ENCODE measurements at places on chromosomes 4 and X.

- DNase-seq, result no peak
Observed at GRCh38 chrX:118525174-118525730, 29.6 kb downstream of the DOCK11 start.

DNA sequence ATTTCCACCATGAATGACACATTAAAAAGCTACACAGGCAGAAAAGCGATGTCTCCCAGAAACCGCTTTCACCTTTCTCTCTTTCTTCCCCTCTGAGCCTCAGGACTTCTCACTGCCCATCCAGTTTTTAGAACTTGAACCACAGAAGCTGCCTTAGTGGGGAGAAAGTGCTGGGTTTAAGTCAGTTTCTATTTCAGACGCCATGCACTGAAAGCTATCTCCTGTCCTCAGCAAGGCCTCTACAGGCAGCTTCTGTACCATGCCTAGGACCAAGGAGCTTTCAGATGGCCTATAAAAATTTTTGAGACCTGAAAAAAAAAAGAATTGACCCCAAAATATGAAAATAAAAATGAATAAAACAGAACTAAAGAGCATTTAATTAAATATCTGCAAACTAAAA, 34.5 kb downstream of the RAB33B start:
- DNase-seq, result no peak

DNA sequence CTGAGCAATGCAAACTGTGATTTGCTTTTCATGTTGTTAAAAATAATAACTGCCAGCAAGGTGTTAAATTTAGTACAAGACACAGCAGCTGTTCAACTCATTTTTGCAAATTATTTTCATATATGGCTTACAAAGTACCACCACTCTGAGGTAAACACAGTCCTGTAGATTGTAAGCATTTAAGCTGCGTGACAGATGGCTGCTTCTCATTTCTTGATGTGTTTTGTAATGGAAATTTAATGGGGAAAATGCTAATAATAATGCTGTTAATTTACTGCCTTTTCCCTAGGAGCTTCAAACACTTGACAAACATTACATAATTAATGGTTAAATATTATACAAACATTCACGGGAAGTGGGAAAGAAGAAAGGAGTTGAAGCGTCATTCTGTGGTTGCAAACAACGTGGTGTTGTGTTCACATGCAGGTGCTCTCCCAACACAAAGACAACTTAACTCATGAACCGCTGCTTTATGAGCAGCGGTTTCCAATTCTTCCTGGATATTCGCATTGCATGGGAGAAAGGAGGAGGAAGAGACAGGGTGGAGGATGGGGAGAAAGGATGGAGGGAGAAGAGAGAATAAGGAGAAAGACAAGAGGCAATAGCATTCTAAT, 236.8 kb upstream of the VCX start:
- DNase-seq, result no peak

DNA sequence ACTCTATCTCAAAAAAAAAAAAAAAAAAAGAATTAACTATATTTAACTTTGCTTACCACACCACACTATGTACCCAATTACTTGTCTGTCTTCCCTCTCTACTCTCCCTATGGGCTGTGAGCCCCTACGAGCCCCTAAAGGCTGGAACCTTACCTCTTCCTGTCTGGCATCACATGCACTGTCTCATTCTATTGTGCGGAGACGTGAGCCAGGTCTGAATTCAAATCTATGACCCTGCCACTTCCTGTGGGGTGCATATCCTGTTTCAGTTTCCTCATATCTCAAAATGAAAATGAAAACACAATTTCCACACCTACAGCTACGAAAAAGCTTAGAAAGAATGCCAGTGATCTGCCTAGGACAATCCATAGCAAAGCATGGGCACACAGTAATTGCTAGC, 42.9 kb upstream of the HS3ST1 start:
- no peak for DNase-seq

GRCh38 chrX:123899701-123900100, 39.8 kb downstream of the XIAP start:
- peak; percentile 33 for DNase-seq

- DNase-seq, result no peak
Observed at GRCh38 chr4:8547912-8548730, 32.1 kb upstream of the GPR78 start.

- DNase-seq, result no peak
Observed at GRCh38 chrX:109626637-109627036, 1.7 kb upstream of the KCNE5 start.

- DNase-seq, result no peak
Observed at GRCh38 chr4:128353791-128354190, 66.2 kb upstream of the PGRMC2 start.

DNA sequence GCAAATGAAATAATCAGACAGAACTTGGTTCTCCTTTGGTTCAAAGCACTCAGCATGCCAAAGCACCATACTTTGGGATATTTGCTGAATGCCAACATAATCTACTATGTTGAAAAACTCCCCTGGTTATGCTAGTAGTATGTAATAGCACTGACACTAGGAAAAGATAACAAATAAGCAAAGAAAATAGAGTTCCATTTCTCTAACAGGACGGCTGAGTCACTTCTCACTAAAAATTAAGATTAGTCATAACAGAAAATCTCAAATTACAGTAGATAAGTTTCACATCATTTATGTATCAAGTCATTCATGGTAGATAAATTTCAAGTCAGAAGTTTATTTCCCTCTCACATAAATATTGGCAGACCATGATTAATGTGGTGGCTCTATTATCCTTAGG, 17.9 kb downstream of the PDHA2 start:
- peak; percentile 13 for DNase-seq

DNA sequence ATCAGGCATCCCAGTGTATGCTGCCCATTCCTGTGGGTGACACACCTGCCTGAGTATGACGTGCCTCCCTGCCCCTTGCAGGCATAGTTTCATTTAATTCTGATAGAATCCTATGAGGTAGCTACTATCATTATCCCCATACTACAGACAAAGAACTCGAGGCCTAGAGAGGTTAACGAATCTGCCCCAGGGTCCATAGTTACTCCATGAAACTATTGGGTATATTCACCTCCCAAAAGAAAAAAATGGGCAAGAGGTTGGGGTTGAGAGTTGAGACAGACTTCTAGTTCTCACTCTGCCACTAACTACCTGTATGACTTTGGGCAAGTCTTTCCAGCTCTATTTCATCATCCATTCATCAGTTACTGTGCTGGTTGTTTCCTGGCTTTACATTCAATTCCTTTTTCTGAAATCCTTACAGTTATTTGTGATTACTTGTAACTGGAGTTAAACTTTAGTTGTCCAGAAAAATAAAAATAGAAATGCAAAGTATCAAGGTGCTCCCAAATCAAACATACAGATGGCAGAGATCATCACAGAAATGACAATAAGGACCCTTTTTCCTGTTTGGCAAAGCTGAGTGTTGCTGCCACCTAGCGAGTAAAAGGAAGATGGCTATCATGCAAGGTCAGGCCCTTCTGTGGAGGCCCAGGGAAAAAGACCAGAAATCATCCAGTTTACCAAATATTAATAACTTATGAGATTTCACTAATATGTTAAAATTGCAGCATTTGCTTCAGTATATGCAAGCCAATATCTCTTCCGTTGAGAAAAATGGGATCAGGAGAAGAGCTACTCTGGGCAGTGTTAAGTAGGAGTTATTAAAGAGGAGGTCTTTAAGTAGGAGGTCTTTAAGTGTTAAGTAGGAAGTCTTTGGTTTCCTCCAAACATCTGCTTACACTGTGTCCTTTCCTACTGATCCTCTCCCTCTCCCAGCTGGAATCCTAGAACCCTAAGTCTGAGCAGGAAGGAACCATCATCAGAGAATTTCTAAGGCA, 17.1 kb upstream of the MAP7D3 start:
- DNase-seq, result no peak

DNA sequence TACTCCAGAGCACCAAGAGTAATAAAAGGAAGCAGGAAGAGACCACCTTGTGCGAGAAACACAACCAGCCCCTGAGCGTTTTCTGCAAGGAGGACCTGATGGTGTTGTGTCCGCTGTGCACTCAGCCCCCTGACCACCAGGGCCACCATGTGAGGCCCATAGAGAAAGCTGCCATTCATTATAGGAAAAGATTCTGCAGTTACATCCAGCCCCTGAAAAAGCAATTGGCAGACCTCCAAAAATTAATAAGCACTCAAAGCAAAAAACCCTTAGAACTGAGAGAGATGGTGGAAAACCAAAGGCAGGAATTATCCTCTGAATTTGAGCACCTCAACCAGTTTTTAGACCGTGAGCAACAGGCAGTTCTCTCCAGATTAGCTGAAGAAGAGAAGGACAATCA, 5.7 kb downstream of the TRIM75 start:
- DNase-seq, result no peak

GRCh38 chrX:53093177-53093655, 726 bp upstream of the KANTR start:
- peak; percentile 61 for DNase-seq

DNA sequence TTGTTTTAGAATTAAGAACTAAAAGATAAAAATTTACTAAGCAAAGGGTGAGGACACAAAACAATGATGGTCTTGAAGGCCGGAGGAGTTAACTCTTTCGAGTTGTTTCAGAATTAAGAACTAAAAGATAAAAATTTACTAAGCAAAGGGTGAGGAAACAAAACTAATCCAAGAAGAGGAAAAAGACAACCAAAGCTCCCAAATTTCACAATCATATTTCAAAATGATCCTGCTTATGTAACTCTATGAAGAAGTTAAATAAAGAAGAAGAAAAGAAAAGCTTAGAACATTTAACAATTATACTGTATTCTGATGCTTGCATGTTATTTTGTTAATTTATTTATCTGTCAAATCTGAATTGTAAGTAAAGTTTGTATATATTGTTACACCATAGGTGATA, 154.8 kb upstream of the SLIT2 start:
- no peak for DNase-seq

- DNase-seq, result peak; percentile 72
Observed at GRCh38 chr4:105146276-105147015, at the start of gene TET2. TSS of gene TET2 (plus strand) at chr4:105146876. CDS start at chr4:105233943, 87,067 bp downstream.
